ENCODE measurements at places on chromosomes 2 and 18.

- DNase-seq = peak; percentile 91
These were observed 21.0 kb downstream of the INPP4A start for GRCh38 chr2:98465456-98466226.

DNA sequence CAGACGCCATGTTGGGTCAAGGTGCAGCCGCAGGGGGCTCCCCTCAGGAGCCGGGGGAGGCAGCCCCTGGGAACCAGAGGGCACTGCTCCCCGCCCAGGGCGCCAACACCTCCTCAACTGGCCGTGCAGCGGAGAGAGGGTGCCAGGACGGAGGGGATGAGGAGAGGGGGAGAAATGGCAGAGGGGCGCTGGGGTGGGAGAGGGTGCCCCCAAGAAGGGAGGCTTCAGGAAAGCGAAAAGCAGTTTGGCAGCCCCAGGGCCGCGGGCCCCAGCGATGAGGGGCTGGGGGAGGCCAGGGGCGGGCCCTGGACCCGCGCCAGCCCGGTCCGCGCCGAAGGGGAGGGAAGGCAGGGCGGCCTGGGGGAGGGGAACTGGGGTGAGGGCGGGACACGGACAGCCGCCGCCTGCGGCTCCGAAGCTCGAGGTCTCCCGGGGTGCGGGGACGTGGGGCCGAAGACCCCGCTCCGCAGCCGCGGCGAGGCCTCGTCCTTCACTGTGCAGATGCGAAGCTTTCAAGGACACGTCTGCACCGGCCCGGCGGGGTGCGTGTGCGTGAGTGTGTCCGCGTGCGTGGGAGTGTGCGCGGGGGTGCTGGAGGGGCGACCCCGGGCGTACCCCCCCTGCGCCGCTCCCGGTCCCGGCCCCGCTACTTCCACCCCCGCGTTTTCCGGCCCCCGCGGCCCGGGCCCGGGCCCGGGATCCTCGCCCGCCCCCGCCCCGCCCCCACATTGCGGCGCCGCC lies 1.4 kb downstream of the DNMT3A start:
- DNase-seq = no peak

GRCh38 chr2:98020992-98021713 lies 25.4 kb upstream of the TMEM131 start:
- no peak for DNase-seq

DNA sequence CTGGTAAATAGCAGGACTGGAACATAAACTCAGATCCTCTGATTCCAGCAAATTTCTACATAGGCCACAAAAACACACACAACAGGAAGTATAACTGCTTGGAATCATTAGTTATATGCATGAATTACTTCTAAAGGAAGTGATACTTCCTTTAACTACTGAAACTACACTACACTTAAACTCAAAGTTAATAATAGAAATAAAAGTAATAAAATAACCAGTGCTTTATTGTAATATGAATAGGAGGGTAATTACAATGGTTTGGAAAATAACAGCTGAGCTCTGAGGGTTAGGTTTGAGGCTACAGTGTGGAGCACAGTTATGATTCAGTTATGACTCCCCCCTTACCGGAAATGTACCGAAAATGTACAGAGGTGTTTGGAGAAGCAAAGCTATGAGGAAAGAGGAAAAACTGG lies 18.5 kb upstream of the POLI start:
- no peak for DNase-seq

DNA sequence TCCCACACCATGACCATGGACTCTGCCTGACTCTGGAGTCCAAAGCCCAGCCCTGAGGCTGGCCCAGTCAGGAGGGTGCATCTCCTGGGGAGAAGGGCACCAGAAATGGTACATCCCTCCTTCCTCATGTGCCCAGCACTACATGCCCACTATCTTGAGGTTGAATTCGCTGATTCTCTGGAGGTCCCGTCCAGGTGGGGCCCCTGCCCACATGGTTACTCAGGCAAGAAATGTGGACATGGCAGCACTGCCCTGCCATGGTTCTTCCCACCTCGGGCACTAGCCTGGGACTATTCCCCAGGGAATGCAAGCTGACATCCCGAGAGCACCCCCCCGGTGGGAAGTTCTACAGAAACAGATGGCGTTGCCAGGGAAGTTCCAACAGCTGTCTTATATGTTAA lies 15.3 kb upstream of the HES6 start:
- no peak for DNase-seq

- DNase-seq = no peak
These were observed 439.8 kb upstream of the TMEFF2 start for GRCh38 chr2:192634557-192634956.

GRCh38 chr2:127118038-127118437 lies 11.1 kb upstream of the BIN1 start:
- DNase-seq = no peak

GRCh38 chr2:96580771-96581170 lies 44.2 kb downstream of the ARID5A start:
- no peak for DNase-seq

DNA sequence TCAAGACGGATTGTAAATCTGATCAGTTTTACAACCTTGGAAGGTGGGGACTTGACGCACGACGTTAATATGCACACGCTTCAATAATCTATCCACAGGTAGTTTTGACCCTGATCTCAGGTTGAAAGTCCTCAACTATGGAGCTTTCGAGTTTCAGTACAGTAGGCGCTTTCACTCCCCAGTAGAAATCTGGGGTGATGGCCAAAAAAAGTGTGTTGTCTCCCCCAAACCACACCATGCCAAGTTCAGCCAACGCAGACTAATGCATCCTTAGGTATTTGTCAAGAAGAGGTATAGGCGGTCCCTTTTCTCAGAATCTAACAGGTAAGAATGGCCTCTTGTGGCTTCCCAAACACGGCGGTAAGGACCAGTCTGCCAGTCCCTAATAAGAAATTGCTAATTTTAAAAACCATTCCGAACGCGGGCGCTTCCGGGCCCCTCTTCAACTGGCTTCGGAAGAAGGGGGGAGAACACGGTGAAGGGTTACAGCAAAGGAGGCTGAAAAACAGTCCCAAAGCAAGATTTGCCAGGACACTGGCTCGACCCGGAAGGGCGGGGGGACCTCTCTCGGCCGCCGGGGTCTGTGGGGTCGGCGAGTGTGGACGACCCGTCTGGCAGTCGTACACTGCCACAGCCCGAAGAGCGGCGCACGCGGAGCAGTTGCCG lies 659 bp downstream of the FAM210A start:
- no peak for DNase-seq

GRCh38 chr2:133599211-133599803 lies 31.0 kb upstream of the NCKAP5 start:
- DNase-seq = no peak

- no peak for DNase-seq
These were observed 39.4 kb downstream of the AGFG1 start for GRCh38 chr2:227511239-227511930.

DNA sequence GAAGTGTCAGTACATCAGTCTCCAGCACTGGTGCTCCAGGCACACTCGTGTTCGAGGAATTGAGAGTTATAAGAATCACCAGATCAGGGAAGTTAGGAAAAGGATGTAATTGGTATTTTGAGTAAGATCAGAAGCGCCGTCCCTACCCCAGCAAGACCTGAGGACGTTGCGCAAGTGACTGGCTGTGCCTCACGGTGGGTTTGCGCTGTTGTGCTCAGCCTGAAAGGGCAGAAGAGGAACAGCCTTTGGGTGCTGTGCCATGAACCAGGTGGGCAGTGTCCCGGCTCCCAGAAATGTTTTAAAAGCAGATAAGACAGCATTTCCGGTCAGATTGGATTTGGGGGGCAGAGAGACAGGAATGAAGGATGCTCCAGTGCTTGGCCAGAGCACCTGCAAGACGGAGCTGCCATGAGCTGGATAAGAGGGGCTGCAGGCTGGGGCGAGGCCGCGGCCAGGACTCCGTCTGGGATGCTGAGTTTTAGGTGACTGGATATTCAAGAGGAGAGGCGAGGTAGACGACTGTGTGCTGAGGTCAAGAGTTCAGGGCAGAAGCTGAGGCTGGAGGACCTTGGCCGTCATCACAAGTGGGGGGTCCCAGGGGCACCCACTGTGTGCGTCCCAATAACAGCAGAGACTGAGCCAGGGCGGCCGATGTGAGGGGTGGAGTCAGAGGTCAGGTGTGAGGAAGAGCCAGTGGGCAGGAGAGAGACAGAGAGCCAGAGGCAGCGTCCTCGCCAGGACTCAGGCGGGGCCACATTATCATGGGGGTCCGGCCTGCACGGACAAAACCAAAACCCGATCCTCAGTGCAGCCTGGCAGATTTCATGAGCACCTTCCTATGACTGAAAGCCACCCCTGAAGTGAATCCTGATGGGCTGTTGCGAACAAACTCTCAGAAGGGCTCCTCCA lies 77.7 kb upstream of the ALKAL2 start:
- DNase-seq = no peak

GRCh38 chr2:156099382-156099781 lies 233.1 kb downstream of the NR4A2 start:
- no peak for DNase-seq

GRCh38 chr2:99680946-99681345 lies 191.1 kb upstream of the REV1 start:
- DNase-seq = no peak

DNA sequence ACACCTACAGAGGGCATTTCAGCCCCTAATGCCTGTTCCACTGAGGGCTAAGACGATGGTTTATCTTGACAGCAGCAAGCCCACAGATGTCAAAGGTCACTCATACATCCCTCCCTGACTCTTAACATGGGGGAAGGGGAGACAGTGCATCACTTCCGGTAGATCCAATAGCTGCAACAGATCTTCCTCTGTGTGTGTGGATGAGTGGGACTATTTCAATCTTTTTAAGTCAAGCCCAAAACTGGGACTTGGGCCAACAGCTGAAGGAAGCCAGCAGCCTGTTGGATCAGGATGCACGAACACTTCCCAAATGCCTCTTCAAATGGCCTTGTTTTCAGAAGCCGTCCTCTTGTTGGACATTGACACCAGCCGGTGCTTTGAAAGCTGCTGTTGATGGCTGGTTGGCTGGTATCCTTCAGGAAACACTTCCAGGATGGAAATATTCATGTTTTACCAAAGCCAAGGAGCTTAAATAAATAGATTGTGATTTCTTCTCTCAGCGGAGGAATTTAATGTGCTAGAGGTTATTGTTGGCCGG lies 59.2 kb downstream of the IL1R2 start:
- no peak for DNase-seq

- DNase-seq = no peak
These were observed 52.4 kb downstream of the OSBPL6 start for GRCh38 chr2:178246696-178247095.

- no peak for DNase-seq
These were observed 1247.2 kb upstream of the PIK3C3 start for GRCh38 chr18:40707797-40708196.

GRCh38 chr2:132439703-132440398 lies 23.2 kb downstream of the GPR39 start:
- no peak for DNase-seq

- peak; percentile 80 for DNase-seq
These were observed 97.6 kb upstream of the SLC39A10 start for GRCh38 chr2:195559431-195559914.

DNA sequence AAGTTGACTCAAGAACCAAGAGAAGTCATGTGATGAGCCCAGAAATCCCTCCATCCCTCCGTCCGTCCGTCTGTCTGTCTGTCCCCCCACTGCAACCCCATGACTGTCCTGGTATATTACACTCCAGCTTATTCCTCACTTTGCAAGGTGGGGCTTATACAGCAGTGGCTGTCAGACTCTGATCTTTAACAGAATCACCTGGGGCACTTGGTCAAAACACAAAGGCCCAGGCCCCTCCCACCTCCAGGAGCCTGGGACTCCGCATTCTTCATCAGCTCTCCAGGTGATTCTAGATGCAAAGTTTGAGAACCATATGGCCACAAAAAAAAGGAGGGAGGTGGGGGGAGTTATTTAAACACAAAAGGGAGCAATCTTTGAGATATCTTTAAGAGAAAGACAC lies 61.4 kb downstream of the MYO5B start:
- no peak for DNase-seq

- DNase-seq = no peak
These were observed 25.2 kb downstream of the TMEM18 start for GRCh38 chr2:651951-652373.

DNA sequence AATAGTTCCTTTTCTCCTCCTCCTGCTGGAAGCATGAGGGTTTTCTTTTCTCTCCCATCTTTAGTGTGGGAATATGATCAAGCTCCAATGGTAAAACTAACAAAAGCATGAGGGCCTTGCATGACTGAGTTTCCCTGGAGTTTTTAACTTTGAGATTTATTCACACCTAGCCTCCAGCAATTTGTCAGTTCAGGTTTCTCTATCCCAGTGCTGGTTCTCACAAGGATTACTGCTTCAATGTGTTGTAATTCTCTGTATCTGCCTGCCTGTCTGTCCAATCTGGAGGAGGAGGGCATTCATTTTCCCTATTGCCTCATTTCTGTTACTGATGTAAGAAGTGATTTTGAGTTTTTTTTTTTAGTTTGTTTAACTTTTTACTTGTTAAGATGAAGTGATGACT lies 57.6 kb upstream of the RPRM start:
- no peak for DNase-seq

- DNase-seq = no peak
These were observed 127.0 kb downstream of the ANTXR1 start for GRCh38 chr2:69139778-69140670.

GRCh38 chr2:163248376-163249253 lies 410.0 kb upstream of the KCNH7 start:
- DNase-seq = no peak

DNA sequence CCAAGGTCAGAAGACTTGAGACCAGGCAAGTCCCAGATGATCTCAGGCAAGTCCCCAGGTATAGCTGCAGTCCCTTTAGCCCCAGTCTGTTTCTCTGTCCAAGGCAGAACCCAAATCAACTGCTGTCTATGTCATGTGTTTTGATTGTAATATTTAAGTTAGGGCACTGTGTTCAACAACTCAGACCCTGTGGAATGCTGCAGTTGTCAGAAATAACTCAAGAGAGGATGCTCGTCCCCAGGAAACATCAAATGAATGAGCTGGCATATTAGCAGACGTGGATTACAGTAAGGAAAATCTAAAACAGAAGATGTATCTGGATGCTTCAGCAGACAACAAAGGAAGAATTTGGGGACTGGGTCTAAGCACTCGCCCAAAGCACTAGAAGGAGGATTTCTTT lies 70.1 kb downstream of the BCL11A start:
- no peak for DNase-seq

DNA sequence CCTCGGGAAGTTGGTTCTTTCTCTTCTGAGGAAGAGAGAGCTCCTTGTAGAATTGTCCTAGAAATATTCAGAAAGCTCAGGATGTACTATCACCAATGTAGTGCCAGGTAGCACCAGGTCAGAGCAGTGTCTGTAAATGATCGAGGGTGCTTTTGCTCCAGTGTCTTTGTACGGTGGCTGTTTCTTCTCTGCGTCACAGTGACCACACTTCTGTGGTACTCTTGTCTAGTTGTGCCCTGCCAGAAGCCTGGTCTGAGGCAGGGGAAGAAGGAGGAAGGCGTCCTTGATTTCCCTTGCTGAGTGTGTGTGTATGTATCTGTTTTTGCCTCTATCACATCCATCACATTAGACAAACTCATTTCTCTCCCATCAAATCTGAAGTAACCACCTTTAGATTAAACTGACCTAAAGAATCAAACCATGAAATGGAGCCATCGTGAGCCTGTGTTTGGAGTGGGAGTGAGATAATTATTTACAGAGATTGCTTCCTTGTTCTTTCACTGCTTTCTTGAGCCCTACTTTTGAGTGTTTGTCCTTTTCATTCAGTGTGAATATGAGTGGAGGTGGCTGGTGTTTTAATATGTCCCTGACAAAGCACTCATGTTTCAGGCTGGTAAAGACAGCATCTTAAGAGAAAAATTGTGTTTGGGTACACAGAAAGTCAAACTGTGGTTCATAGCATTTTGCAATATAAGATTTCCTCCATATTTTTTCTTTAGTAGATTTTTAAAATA lies 97.2 kb downstream of the ACOXL start:
- DNase-seq = no peak

All from T-cell (primary cell).